Nephron progenitor cell (in vitro differentiated cells): ENCODE measurements at places on chromosomes 2 and 18.

- H3K27me3 ChIP-seq = no peaks in the 10 kb centered on the region
- H3K27ac ChIP-seq = no peak overlapping the region
- no peak for DNase-seq
- H3K36me3 ChIP-seq = peaks cover 4% of the 10 kb centered on the region
- H3K4me3 ChIP-seq = no peak overlapping the region
Measured at GRCh38 chr2:158305501-158305900, 151.1 kb downstream of the CCDC148 start.

- H3K4me1 ChIP-seq = peaks cover 14% of the 10 kb centered on the region
- no peaks in the 10 kb centered on the region for H3K36me3 ChIP-seq
- no peak for DNase-seq
- H3K27ac ChIP-seq = peak overlapping the region; percentile 13
- no peak overlapping the region for H3K4me3 ChIP-seq
Measured at GRCh38 chr18:64674694-64675093, 525.8 kb upstream of the LINC00305 start.

DNA sequence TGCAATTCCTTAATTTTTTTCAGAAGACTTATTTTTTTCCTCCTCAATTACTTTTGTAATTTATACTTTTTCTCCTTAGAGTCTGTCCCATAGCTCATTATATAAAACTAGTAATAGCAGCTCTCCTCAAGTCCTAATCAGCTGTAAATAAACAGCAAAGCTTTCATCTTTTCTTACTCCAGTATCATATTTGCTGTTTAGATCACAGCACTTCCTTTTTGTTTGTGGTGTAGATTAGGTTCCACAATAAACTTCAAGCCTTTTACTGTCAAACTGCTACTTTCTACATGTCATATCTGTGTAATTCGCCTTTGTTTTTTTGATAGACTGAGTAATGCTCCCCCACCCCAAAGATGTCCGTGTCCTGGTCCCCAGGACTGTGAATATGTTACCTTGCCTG is 25.5 kb downstream of the GCG start:
- peaks cover 4% of the 10 kb centered on the region for H3K27me3 ChIP-seq
- no peak overlapping the region for H3K4me3 ChIP-seq
- no peaks in the 10 kb centered on the region for H3K36me3 ChIP-seq
- peaks cover 6% of the 10 kb centered on the region for H3K4me1 ChIP-seq
- H3K27ac ChIP-seq = no peak overlapping the region
- no peak for DNase-seq

GRCh38 chr2:70936165-70936978 is 672 bp downstream of the ATP6V1B1 start:
- H3K27me3 ChIP-seq = peaks cover 35% of the 10 kb centered on the region
- H3K27ac ChIP-seq = no peak overlapping the region
- H3K4me1 ChIP-seq = peaks cover 74% of the 10 kb centered on the region
- no peaks in the 10 kb centered on the region for H3K36me3 ChIP-seq
- H3K4me3 ChIP-seq = peak overlapping the region; percentile 42
- DNase-seq = no peak

- no peak overlapping the region for H3K27ac ChIP-seq
- H3K36me3 ChIP-seq = peaks cover 23% of the 10 kb centered on the region
- H3K4me3 ChIP-seq = no peak overlapping the region
- no peak for DNase-seq
Measured at GRCh38 chr2:30584116-30584515, 137.1 kb downstream of the LCLAT1 start.

DNA sequence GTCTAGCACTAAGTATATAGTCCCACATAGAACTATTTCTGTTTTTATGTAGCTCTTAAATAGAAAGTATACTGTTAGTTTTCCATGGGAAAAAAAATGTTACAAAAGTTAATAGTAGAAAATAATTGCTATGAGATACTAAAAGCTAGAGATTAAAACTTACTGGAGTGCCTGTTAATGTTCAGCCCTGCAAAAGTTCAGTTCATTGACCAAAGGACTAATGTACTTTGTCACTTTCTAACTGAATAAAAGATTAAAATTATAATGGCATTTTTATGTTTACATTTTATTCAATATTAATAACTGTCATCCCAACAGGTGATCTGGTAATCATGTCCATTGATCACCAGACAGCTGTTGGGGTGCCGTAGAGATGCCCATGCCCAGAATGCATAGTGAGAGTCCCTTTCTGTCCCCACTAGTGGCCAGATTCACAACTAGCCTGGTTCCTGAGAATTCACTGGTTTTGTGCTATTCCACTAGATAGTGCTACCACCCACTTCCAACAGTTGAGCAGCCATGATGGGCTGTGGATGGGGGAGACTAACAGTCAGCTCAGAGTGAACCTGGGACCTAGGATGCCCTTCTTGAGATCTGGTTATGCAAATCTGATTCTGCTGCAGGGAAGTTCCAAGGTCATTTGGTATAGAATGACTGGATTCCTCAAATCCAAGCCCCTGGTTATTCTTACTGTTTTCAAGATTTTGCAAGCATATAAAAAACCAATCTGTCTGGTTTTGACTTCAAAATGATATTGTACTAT is 57.8 kb downstream of the AFTPH start:
- H3K4me1 ChIP-seq = no peaks in the 10 kb centered on the region
- H3K4me3 ChIP-seq = no peak overlapping the region
- H3K27ac ChIP-seq = no peak overlapping the region
- H3K27me3 ChIP-seq = no peaks in the 10 kb centered on the region
- no peak for DNase-seq
- H3K36me3 ChIP-seq = peaks cover 26% of the 10 kb centered on the region

DNA sequence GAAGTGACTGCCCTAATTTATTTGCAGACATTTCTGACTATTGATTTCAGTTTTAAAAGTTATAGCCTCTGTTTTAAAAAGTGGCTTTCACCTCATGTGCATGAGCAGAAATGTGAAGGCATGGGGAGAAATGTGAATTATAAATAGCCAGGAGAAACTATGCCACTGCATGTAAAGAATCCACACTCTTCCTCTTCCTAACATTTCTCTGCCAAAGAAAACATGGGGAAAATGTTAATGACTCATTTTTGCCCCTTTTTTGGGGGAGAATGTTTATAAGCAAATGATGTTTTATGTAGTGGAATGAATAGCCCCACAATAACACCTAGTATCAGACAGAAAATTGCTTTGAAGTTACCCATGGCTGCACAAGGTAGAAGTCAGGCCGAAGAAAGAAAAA is 249.0 kb upstream of the TANK start:
- peaks cover 35% of the 10 kb centered on the region for H3K4me1 ChIP-seq
- H3K4me3 ChIP-seq = no peak overlapping the region
- DNase-seq = no peak

DNA sequence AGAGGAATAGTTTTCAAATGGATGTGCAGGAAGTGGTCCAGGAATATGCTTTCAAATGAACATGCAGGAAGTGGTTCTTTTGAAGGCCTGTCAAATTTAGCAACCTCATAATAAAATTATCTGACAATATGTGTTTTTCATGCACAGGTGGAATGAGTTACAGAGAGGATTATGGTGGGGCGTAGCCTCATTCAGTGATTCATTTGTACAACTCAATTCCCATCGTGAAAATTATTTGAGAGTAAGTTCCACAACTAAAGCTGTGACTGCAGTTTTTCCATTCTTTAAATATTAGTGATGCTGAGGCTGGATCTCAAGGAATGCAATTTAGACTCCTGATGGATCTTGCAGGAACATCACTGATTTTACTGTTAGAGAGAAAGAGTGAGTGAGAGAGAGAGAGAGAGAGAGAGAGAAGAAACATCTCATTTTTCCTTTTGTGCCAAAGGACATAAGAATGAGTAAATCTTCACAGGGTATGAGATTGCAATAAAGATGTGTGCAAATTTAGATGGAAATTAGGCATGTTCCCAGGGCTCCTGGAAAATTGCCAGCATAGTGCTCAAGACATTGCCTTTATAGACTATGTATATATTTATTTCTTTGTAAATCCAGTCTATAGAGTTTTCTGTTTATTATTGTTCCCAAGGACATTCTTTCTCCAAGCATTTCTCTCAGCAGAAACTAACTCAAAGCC is 394.9 kb upstream of the ZEB2 start:
- no peaks in the 10 kb centered on the region for H3K27me3 ChIP-seq
- no peaks in the 10 kb centered on the region for H3K36me3 ChIP-seq
- no peak overlapping the region for H3K27ac ChIP-seq

GRCh38 chr2:239946562-239946863 is 78.6 kb downstream of the NDUFA10 start:
- peaks cover 39% of the 10 kb centered on the region for H3K4me1 ChIP-seq
- no peaks in the 10 kb centered on the region for H3K27me3 ChIP-seq
- H3K36me3 ChIP-seq = peaks cover 19% of the 10 kb centered on the region
- no peak overlapping the region for H3K27ac ChIP-seq

DNA sequence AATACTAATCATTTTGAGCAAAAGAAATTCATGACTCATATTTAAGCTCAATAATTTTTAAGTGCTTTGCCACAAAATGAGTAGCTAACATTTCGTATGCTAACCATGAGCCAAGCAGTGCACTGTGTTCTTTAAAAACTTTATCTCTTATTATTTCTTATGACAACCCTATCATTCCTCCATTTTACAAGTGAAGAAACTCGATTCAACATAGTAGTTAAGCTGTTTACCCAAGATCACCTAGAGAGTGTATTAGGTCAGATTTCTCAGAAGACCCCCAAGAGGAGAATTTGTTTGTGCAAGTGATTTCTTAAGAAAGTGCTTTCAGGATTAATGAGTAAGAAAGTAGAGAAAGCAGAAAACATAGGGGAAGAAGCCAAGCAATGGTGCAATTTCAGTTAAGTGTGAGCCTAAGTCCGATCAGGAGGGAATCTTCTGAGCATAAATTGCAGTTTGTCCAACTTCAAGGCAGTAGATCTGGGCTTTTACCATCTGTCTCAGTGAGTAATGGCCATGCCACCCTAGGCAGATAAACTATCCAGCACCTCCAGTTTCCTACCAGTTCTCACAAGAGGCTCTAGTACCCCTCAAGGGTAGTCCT is 202.7 kb downstream of the SCG2 start:
- no peaks in the 10 kb centered on the region for H3K36me3 ChIP-seq
- H3K27ac ChIP-seq = no peak overlapping the region

GRCh38 chr2:164967781-164968228 is 12.5 kb upstream of the SLC38A11 start:
- no peak overlapping the region for H3K4me3 ChIP-seq
- no peaks in the 10 kb centered on the region for H3K27me3 ChIP-seq
- peak overlapping the region; percentile 26 for H3K27ac ChIP-seq
- H3K36me3 ChIP-seq = no peaks in the 10 kb centered on the region
- DNase-seq = no peak
- H3K4me1 ChIP-seq = no peaks in the 10 kb centered on the region

DNA sequence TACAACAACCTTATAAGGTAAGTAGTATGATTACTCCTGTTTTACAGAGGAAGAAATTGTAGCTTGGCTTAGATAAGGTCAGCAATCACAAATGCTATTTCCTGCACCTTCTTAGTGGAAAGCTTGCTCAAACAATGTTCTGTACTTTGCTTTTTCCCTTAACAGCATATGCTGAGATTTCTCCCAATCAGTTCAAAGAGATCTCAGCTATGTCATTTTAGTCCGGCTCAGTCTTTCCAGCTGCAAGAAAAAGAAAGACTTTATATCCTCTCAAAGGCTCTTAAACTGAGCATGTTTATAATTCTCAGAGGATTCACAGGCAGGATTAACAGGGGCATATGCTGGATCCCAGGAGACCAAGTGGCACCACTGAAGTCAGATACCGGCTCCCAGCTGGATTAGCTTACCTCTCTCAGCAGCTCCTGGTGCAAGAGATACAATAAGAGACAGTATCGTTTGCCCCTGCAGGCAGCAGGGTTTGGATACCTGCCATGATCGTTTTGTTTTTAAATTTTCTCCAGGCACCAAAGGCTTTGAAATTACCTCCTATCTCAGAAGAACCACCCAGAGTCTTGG is 29.5 kb downstream of the KIAA2012 start:
- DNase-seq = no peak
- H3K27me3 ChIP-seq = peaks cover 8% of the 10 kb centered on the region
- peaks cover 58% of the 10 kb centered on the region for H3K4me1 ChIP-seq
- no peak overlapping the region for H3K4me3 ChIP-seq
